ENCODE measurements at places on chromosomes 1 and 21.

- DNase-seq, result no peak
Observed at GRCh38 chr1:197526736-197527371, 248.4 kb downstream of the DENND1B start.

GRCh38 chr1:77506771-77507170, 175.7 kb downstream of the ZZZ3 start:
- no peak for DNase-seq

DNA sequence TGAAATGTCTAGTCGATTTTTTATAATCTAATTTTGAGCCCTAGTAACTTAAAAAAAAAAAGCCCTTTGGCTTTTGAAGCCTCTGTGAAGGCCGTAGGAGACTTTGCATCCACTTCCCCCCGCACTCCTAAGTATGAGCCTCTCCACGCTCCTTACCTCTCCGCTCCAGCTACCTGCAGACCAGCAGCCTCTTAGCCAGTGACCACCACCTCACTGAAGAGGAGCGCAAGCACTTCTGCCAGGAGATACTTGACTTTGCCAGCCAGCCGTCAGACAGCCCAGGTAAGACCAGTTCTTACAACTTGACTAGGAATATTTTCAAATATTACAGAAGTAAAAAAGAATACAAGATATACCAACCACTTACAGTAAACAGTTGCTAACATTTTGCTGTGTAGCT, 27.4 kb upstream of the PWP2 start:
- DNase-seq, result no peak

DNA sequence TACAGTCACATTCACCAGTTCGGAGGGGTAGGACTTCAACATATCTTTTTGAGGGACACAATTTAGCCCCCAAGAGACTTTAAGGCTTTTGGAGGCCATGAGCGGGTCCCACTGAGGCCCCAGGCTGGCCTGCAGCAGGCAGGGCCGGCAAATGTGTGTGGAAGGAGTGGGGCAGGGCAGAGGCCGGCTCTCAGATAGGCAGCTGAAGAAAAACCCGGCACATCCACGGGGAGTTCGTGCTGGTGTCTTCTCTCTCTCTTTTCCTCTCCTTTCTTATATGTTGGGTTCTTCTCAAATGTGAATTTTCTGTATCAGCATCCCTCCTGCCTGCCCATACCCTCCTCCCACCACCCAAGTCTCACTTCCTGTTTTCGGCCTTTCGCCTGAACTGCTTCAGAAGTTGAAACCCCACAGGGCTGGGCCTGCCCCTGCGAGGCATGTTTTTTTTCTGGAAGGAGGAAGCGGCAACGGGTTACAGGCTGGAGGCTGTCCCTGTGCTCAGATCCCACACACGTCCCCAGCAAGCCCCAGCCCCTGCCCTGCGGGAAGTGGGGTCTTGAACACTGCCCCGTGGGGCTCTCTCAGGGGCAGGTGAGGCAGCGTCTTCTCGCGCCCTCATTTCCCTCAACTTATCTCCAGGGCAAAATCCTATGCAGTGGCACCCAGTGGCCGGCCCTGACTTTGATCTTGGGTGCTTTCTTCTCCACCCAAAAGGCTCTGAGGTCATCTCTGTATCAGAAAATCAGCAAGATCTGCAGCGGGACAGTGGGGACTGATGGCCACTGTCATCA, 9.7 kb upstream of the UMODL1 start:
- no peak for DNase-seq

DNA sequence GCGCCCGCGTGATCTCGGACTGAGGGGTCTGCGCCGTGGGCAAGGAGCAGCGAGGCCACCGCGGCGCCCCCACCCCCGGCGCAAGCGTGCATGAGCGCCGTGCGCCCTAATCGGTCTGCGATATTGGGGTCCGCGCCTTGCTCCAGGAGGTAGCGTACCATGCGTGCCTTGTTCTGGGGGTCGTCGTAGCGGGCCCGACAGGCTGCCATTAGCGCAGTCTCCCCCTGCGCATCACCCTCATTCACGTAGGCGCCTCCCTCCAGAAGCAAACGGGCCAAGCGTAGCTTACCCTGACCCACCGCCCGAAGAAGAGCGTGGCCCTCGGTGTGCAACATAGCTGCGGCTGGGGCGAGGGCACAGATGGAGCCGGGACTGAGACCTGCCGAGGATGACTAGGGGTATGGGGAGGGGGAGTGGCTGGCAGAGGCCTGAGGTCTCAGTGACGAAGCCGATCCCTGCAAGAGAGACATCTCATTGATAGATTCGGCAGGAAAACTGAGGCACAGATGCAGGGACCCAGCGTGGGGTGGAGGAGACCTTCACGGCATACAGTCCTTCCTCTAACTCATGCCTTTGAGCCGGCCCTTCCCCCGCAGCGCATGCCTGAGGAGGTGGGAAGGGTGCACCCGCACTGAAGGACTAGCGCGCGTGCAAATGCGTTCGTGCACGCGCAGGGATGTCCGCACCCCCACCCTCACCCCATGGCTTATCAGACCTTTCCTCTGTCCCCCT, 2.8 kb downstream of the ANKRD34A start:
- DNase-seq, result no peak

- DNase-seq, result no peak
Observed at GRCh38 chr1:2789164-2789985, 12.1 kb downstream of the TTC34 start.

- DNase-seq, result no peak
Observed at GRCh38 chr1:156807627-156808026, 9.0 kb downstream of the SH2D2A start.

DNA sequence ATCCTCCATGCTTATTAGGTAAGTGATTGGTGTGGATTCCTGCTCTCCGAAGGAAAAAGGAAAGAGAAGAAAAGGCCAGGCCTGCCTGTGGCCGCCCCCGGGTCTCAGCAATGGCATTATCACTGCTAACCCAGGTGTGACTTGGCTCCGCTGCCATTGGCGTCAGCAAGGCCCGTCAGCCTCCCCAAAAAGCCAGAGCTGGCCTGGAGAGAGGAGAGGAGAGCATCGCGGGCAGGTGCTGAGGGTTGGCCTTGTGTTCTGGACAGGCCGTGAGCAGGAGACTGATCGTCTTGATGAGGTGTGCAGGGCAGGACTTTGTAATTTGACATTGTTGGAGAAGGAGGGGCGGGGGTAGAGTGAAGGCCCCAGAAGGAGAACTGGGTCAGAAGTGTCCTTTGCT, 186.4 kb downstream of the CAMTA1 start:
- DNase-seq, result no peak
